Activated CD8-positive, alpha-beta memory T cell treated with anti-CD3 and anti-CD28 coated beads for 36 hours (primary cell): ENCODE measurements at places on chromosomes 3 and 15. TPM values are rescaled to one million over a fixed set of nuclear protein-coding genes. Genes with fewer than 3 reads are reported as not detected.

Gene LYZL4
- total RNA-seq, result not detected

Gene MYO5C
- total RNA-seq, result 0.23 TPM

Gene LRRIQ4
- total RNA-seq, result 0.25 TPM

Gene WDR93
- total RNA-seq, result 0.11 TPM

Gene XIRP1
- total RNA-seq, result 4.3 TPM

Gene CEMIP
- total RNA-seq, result not detected

Gene EBLN2
- total RNA-seq, result 3.6 TPM

Gene RNU6-1
- total RNA-seq, result not detected

Gene GREM1
- not detected for total RNA-seq

Gene DGKG
- total RNA-seq, result 0.67 TPM

Gene KNG1
- total RNA-seq, result not detected

Gene GOLGA6L4
- 0.84 TPM for total RNA-seq

Gene FHIT
- total RNA-seq, result 5.7 TPM

Gene ONECUT1
- not detected for total RNA-seq

Gene ABCF3
- 62.4 TPM for total RNA-seq

Gene BHLHE40
- 271 TPM for total RNA-seq

Gene CLDN11
- total RNA-seq, result not detected

Gene CD80
- total RNA-seq, result 13.3 TPM

Gene IL5RA
- 0.34 TPM for total RNA-seq

Gene FAM81A
- 2.2 TPM for total RNA-seq

Gene NPAP1
- not detected for total RNA-seq

Gene PDZRN3
- total RNA-seq, result not detected

Gene AMOTL2
- total RNA-seq, result not detected

Gene TMEM40
- total RNA-seq, result not detected

Gene MEGF11
- not detected for total RNA-seq

Gene KBTBD12
- not detected for total RNA-seq

Gene ADAMTSL3
- total RNA-seq, result not detected

Gene DUOXA1
- not detected for total RNA-seq

Gene ETV5
- 2.2 TPM for total RNA-seq

Gene PYGO1
- 0.08 TPM for total RNA-seq

Gene SLC2A2
- total RNA-seq, result not detected

Gene C3orf80
- total RNA-seq, result not detected

Gene TUSC7
- not detected for total RNA-seq

Gene CMC1
- total RNA-seq, result 31.3 TPM

Gene GATA2
- 0.13 TPM for total RNA-seq

Gene EFCAB12
- total RNA-seq, result 0.67 TPM

Gene CELSR3
- 24.4 TPM for total RNA-seq

Gene GPR149
- total RNA-seq, result not detected

Gene ANP32A
- 270 TPM for total RNA-seq

Gene AMIGO3
- 0.30 TPM for total RNA-seq

Gene EFHB
- 0.55 TPM for total RNA-seq

Gene DAZL
- total RNA-seq, result 0.13 TPM

Gene GABRB3
- not detected for total RNA-seq

Gene SPINT1
- total RNA-seq, result 10.1 TPM

Gene PRTG
- total RNA-seq, result not detected

Gene PRR23E
- total RNA-seq, result not detected

Gene C2CD4A
- total RNA-seq, result 0.27 TPM

Gene MB21D2
- 1.3 TPM for total RNA-seq

Gene SPESP1
- 0.99 TPM for total RNA-seq

Gene ZIC4
- not detected for total RNA-seq
